Osteocyte (in vitro differentiated cells): ENCODE measurements at places on chromosomes 4 and X.

DNA sequence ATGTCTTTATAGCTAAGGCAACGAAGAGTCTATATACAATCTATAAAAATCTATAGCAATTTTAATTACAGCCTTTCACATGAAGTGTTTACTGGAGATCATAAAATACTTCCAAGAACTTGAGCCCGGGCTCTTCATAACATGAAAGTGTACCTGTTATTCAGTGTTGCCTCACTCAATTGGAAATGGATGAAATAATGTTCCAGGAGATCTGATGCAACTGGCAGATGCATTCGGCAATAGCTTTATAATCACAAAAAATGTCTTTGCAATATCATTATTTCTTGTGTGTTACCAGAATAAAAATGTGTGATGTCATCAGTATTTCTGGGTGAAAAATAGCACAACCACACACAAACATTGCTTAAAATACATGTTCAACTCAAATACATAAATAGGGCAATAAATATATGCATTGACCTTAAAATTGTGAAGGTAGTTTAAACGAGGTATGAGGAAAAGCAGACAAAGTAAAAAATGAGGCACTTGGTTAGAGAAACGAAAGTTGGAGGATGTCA, 1266.8 kb upstream of the PCDH7 start:
- no peaks in the 10 kb centered on the region for H3K36me3 ChIP-seq
- no peak for DNase-seq
- no peaks in the 10 kb centered on the region for H3K27me3 ChIP-seq
- H3K27ac ChIP-seq = no peak overlapping the region
- H3K4me3 ChIP-seq = no peak overlapping the region
- no peaks in the 10 kb centered on the region for H3K4me1 ChIP-seq

DNA sequence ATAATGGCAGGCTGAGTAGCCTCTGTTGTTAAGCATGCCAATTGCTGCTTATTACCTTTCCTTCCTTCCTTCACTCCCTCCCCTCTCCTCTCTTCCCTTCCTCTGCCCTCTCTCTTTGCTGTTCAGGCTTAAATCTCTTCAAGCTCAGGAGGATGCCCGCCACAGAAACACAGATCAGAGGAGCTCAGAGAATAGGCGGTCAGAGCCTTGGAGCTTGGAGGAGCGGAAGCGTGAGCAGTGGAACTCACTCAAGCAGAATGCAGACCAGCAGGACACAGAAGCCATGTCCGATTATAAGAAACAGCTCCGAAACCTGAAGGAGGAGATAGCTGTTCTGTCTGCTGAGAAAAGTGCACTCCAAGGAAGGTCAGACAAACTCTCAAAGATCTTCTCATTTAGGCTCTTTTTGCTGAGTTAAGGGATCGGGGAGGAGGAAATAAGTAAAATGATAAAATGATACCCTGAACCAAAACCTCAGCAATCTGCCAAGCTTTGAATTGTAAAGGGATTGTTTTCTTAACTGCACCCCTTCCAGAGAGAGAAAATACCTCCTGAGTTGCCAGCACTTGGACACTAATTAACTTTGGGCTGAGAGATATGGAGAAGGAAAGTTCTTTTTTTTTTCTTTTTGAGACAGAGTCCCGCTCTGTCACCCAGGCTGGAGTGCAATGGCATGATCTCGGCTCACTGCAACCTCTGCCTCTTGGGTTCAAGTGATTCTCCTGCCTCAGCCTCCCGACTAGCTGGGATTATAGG, 20.9 kb downstream of the SPATA18 start:
- no peak overlapping the region for H3K4me3 ChIP-seq
- H3K27me3 ChIP-seq = peaks cover 30% of the 10 kb centered on the region
- H3K27ac ChIP-seq = no peak overlapping the region
- DNase-seq = no peak
- peaks cover 2% of the 10 kb centered on the region for H3K4me1 ChIP-seq

DNA sequence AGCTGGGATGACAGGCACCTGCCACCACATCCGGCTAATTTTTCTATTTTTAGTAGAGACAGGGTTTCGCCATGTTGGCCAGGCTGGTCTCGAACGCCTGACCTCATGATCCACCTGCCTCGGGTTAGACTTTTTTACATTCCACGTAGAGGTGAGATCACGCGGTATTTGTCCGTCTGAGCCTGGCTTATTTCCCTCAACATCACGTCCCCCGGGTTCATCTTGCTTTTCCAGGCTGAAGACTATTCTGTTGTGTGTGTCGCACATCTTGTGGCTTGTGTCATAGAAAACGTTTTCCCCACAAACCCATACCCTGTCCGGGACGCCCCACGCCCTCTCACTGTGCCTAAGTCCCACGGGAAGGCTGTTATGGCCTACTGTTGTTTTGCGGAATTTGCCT, 185.3 kb downstream of the CRLF2 start:
- H3K36me3 ChIP-seq = no peaks in the 10 kb centered on the region
- no peaks in the 10 kb centered on the region for H3K27me3 ChIP-seq
- no peak overlapping the region for H3K27ac ChIP-seq
- H3K4me1 ChIP-seq = no peaks in the 10 kb centered on the region

- no peak overlapping the region for H3K4me3 ChIP-seq
- no peaks in the 10 kb centered on the region for H3K27me3 ChIP-seq
- H3K27ac ChIP-seq = no peak overlapping the region
- H3K36me3 ChIP-seq = peaks cover 4% of the 10 kb centered on the region
- no peaks in the 10 kb centered on the region for H3K4me1 ChIP-seq
These were observed 16.2 kb upstream of the ZCCHC12 start for GRCh38 chrX:118807151-118808017.

GRCh38 chr4:113469926-113470325, 291.6 kb downstream of the CAMK2D start:
- peaks cover 38% of the 10 kb centered on the region for H3K4me1 ChIP-seq
- peaks cover 24% of the 10 kb centered on the region for H3K36me3 ChIP-seq
- no peaks in the 10 kb centered on the region for H3K27me3 ChIP-seq
- no peak overlapping the region for H3K4me3 ChIP-seq
- peak overlapping the region; percentile 99 for H3K27ac ChIP-seq
- DNase-seq = no peak
